Endothelial cell of umbilical vein (primary cell): ENCODE measurements at places on chromosomes 5 and 9. TPM values are rescaled to one million over a fixed set of nuclear protein-coding genes. Genes with fewer than 3 reads are reported as not detected.
A peak's percentile ranks its signal among the peaks of the same experiment; 100 is the strongest.

The LPAR1 gene
- total RNA-seq = 0.88 and 2.4 TPM in 2 replicates

The DMRT3 gene
- total RNA-seq = not detected in 2 replicates

The ELOVL7 gene
- total RNA-seq = 0.09 TPM in 1 of 2 replicates, not detected in the other

The SV2C gene
- total RNA-seq = 0.07 TPM in 1 of 2 replicates, not detected in the other

The ADAMTS19 gene
- total RNA-seq = not detected in 2 replicates

The FAM151B gene
- total RNA-seq = 2.0 and 2.6 TPM in 2 replicates

The SLC9A3 gene
- 0.82 and 0.92 TPM in 2 replicates for total RNA-seq

The ADAMTS2 gene
- not detected in 2 replicates for total RNA-seq

- DNase-seq = no peak
These were observed 7.8 kb downstream of the DNAJB5 start for GRCh38 chr9:34997379-34997781.

- DNase-seq = no peak
These were observed 10.4 kb downstream of the CCL28 start for GRCh38 chr5:43401827-43402226.

- DNase-seq = no peak
These were observed 227.9 kb upstream of the TARS1 start for GRCh38 chr5:33212900-33213299.

GRCh38 chr9:27817747-27818146 lies 244.5 kb upstream of the C9orf72 start:
- no peak for DNase-seq

DNA sequence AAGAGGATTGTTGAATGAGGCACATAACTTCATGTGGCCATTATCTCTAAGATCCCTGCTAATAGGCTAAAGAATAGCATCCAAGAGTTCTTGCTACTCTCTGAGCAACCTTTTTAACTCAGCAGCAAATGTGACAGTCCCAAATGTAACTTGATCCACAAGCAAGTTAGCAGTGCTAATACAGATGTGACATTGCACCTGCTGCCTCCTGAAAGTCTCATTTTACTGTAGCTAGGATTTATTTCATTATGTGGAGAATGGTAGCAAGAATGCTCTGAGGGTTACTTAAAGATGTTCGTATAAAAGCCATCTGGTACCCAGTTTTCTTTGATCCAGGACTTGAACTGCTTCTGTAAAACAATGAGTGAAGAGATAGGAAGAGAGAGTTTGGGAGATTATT lies 45.8 kb downstream of the CDH10 start:
- no peak for DNase-seq

DNA sequence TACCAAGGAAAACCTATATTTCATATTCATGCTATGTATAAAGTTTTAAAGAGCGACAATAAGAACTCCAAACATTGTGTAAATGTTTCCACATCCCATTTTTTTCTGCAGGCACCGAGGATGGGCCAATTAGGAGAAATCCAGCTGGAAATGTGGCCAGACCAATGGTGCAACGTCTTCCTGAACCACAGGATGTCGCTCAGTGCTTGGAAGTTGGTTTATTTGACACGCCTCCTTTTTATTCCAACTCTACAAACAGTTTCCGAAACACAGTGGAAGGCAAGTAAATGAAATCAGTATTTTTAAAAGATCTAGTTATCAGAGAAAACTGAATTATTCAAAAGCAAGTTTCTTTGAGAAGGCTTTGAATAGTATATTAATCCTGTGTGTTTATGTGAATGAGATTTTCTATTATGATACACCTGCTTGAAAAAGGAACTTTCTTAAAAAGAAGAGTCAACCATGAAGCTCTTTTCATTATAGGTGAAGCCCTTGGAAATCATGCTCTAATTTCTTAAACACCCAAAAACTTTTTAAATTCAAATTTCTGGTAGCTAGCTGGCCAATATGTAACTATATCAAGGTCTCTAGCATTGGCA lies 9.1 kb downstream of the TYRP1 start:
- DNase-seq = peak; percentile 70

- DNase-seq = peak; percentile 70
These were observed 505 bp downstream of the CREB3 start for GRCh38 chr9:35732800-35733541.

- peak; percentile 19 for DNase-seq
These were observed 29.9 kb downstream of the CLINT1 start for GRCh38 chr5:157828944-157829639.

DNA sequence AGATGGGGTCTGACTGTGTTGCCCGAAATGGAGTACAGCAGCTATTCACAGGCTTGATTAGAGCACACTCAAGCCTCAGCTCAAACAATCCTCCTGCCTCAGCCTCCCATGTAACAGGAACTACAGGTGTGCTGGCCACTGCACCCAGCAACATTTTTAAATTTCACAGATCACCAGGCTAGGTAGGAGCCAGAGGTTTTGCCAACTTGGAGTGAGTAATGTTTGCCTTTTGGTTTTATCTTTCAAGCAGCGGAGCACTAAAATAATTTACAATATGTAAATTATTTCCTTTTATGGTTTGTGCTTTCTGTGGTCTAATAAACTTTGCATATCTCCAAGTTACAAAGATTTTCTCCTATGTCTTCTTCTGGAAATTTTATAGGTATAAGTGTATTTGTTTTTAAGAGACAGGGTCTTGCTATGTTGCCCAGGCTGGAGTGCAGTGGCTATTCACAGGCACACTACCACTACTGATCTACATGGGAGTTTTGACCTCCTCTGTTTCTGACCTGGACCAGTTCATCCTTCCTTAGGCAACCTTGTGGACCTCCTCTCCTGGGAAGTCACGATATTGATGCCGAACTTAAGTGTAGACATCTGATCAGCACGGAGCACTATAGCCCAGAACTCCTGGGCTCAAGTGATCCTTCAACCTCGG lies 67.2 kb upstream of the SUSD1 start:
- DNase-seq = no peak

DNA sequence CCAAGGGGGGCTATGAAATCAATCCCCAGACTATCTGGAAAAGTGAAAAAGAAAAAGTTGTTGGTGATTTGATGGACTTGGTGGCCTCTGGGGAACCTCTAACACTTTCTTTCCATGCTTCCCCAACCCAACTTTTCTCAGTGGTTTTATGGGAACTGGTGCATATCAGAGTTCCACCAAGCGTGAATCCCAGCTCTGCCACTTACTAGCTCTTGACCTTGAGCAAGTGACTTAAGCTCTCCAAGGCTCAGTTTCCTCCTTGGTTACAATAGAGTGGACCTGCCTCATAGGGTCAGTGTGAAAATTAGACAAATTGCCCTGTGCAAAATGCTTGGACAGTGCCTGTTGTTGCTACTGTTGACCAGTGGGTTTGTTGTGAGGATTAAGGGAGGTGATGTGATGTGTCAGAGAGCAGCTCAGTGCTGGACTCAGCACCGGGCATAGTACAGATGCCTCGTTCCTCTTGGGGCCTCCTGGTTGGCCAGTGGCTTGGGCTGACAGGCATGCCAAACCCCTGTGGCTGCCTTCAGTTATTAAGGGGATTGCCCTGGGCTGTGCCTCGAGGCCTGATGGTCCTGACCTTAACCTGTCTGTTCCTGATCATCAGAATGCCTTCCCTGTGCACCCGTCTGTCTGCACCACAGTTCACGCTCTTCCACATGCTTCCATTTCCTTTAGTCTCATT lies 49.3 kb downstream of the COL15A1 start:
- no peak for DNase-seq

DNA sequence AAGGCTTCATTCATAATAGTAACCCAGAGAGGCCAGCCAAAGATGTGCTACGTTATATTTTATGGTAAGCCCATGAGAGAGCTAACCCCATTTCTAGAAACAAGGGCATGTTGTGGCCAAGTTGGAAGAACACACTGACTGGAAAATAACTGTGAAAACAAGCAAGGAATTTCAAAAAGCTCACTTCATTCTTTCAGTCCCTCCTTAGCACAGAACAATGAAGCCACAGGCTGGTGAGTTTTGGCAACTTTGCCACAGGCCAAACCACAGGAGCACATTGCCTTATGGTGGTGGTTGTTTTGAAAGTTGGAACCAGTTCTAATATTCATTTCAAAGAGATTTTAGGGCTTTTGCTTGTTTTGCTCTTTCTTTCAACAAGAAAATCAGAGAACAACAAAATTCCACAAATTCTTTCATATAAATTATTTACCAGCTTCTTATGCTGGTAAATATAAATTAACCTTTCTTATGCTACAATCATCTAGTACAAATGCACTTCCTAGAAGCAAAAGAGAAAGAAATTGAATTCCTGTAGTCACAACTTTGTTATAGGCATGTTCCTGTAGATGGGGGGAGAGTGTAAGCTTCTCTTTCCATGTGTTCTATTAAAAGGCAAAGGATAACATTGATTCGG lies 225.4 kb upstream of the RFX3 start:
- DNase-seq = no peak

DNA sequence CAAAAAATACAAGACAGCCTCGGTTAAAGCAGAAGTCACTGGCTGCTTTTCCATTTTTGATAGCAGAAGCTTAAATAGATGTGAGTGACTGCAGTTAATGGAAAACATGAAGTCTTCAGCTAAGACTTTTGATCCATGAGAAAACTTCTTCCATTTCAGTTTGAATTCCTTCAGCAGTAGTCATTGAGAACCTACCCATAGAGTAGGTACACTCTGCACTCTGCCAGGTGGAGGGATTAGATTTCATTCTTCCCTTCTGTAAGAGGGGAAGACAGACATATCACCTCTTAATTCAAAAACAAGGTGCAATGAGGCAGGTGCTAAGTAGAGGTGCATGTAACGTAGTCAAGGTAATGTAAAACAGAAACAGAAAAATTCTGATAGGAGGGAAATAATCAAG lies 26.7 kb upstream of the XPA start:
- no peak for DNase-seq

DNA sequence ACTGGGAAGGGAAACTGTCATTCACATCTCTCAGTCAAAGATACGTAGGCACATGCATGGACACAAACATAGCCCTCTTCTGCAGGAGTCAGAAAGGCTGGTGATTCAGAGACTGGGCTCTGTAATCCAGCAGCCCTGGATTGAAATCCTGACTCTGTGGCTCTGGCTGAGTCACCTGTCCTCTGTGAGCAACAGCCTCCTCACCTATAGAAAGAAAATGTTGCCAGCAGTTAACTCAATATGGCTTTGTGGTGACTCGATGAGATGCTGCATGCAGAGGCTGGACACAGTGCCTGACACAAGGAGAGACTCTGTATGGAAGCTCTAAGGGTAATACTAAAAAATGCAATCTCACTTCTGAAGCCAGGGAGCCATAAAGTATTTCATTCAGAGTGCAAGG lies 23.9 kb upstream of the CDKN2AIPNL start:
- DNase-seq = no peak

GRCh38 chr9:36691671-36692070 lies 119.0 kb downstream of the MELK start:
- DNase-seq = no peak

DNA sequence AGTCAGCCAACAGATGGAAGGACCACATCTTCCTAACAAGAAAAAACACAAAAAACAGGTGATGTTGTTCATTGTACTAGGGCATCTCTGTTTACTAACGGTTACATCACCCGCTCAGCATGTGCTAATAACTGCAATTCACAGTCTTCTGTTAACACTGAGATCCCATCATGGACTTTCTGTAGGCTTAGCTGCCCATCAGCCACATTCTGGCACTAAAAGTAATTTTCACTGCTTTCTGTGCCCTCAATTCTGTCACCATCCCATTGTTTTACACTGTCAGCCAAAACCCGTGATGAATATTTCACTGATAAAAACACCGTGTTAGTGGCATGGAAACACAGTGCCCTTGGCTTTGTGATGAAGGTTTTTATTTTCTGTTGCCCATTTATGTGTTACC lies 64.6 kb downstream of the CAST start:
- DNase-seq = no peak

DNA sequence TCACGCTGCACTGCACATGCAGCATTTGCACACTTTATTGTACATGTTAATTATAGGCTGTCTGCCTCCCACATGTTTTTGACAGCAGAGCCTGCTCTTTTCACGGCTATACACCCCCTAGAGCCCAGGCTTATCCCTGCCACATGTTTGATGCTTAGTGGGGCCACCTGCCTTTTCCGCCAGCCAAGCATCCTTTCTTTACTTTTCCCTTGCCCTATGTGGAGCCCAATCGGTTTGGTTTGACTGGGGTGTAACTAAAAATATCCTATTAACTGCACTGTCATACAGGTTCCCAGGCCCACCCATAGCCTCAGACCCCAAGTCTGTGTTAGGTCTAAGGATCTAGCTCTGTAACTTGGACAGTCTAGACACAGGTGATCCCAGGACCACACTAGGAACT lies 18.9 kb upstream of the S1PR3 start:
- DNase-seq = no peak

- no peak for DNase-seq
These were observed 36.3 kb upstream of the OTULINL start for GRCh38 chr5:14545308-14545707.

- DNase-seq = no peak
These were observed 381.1 kb downstream of the ZNF608 start for GRCh38 chr5:124365361-124365801.

- no peak for DNase-seq
These were observed 14.6 kb downstream of the MAP1B start for GRCh38 chr5:72121780-72122445.

GRCh38 chr5:125032286-125032685 lies 285.8 kb upstream of the ZNF608 start:
- no peak for DNase-seq

DNA sequence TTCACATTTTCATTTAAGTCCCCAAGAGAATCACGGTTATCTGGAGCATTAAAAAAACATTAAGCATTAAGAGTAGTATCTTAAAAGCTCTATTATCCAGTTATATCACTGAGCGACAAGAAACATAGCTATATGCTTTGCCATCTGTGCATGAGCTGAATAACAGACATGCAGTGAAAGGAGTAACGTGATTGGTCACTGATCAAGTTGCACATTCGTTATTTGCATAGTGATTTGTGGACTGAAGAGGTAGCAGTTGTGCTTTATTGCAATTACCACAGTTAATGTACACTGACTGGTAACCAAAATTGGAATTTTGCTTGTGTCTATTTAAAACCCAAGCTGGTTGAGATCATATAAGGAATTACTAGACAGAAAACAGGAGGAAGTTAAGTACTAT lies 107.4 kb downstream of the MCTP1 start:
- peak; percentile 12 for DNase-seq

DNA sequence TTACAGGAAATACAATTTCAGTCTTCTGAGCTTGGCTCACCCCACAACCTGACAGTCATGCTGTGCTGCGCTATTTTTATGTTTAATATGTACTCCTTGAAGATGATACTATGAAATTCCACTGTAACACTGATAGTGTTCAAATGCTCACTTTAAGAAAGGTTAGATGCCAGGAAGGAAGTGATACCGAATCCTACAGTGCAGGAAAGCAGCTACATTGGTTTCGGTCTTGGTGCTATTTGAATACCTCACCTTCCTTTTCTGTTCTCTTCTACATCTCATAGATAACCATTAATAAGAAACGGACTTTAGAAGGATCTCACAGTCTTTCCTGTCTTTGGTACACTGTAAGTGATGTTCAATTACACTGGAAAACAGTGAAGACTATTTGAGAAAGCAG lies 117.6 kb downstream of the SEMA5A start:
- no peak for DNase-seq

DNA sequence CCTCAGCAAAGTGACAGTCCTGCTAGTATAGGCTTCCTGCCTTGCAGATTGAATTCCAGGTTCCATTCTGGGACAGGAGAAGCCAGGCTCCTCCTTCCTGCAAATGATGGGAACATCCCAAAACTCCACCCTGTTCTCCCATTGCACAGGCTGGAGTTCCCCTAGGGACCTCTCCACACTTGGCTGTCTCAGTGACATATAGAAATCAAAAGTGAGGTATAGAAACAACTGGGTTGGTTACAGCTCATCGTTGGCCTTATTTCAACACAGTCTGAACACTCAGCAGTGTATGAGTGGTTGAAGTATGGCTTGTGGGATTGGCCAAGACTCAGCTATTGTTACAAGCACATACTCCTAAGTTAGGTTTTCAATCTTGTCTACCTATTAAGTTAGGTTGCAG lies 157.8 kb upstream of the FTMT start:
- no peak for DNase-seq

GRCh38 chr5:122727112-122727541 lies 47.8 kb upstream of the SNX2 start:
- peak; percentile 89 for DNase-seq
